Muscle of back (tissue), 13 donors: ENCODE measurements at places on chromosomes 7 and 10.

DNA sequence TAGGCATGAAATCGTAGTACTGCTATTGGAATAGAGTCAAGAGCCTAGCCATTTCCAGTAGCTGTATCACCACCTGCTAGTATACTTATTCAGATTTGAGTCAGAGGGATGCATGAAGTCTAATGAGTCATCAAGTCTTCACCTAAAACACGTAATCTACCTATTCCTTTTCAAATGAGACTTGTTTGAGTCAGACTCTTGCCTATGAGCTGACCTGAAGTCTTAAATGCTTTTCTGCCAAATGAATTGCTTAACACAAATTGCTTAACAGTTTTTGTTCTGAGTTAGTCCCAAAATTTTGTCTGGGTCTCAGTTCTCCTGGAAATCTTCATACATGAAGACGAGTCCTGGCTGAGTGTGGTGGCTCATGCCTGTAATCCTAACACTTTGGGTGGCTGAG is 165.2 kb downstream of the GNAT3 start:
- peak; percentile 21 for DNase-seq

DNA sequence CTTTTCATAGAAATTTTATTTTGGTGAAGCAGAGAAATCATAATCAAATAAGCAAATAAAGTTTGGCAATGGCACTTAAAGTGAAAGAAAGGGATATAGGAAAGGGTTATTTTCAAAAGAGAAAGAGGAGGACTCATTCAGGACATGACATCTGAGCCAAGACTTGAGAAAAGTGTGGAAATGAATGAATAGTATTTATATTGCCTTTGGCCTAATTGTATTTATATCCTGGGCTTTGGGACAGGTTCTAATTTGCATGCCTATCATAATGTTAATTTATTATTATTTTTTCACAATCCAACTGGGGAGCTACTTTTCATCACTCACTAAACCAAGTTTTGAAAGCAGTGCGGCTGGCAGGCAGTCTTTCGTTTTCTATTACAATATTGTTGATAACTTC is 376.8 kb downstream of the HGF start:
- DNase-seq = no peak

- no peak for DNase-seq
Measured at GRCh38 chr7:35624299-35625186, 70.4 kb downstream of the HERPUD2 start.

DNA sequence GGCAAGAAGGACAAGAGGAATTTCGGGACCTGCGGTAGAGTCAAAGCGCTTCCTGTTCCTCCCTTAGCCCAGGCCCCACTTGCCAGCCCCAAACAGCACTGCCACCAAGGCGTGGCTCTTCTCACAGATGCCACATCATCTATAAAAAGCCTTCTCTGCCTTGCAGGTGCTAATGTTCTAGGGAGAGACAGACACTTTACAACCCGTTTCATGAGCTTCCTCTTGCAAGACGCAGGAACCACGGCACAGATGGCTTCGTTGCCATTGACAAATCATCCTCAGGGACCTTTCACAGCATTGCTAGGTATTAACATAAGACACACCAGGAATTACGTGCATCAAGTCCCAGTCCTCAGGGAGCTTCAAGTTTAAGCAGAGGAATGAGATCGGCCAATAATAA is 180.9 kb downstream of the JCAD start:
- no peak for DNase-seq

DNA sequence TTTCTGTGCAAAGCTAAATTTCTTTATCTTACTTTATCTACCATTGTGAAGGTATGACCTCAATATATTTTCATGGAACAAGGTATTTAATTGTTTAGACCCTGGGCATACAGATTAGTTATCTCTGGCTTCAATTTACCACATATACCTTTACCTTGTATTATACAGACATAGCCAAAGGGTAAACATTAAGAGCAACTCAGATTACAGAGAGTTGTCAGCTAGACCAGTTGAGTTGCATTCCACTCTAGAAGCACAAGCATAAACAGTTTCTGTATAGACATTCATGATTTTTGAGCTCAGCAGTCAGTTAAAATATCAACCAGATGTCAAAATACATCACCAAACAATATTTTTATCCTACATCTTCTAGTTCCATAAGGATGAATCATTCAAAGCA is 857.3 kb upstream of the ZWINT start:
- no peak for DNase-seq

- no peak for DNase-seq
Measured at GRCh38 chr10:58585435-58585834, 72.8 kb downstream of the BICC1 start.

- DNase-seq = peak; percentile 61
Measured at GRCh38 chr7:151017953-151018420, 6.3 kb downstream of the ATG9B start.

- no peak for DNase-seq
Measured at GRCh38 chr10:112963835-112964234, 13.8 kb downstream of the TCF7L2 start.

- no peak for DNase-seq
Measured at GRCh38 chr7:47543714-47544113, 38.2 kb downstream of the TNS3 start.

DNA sequence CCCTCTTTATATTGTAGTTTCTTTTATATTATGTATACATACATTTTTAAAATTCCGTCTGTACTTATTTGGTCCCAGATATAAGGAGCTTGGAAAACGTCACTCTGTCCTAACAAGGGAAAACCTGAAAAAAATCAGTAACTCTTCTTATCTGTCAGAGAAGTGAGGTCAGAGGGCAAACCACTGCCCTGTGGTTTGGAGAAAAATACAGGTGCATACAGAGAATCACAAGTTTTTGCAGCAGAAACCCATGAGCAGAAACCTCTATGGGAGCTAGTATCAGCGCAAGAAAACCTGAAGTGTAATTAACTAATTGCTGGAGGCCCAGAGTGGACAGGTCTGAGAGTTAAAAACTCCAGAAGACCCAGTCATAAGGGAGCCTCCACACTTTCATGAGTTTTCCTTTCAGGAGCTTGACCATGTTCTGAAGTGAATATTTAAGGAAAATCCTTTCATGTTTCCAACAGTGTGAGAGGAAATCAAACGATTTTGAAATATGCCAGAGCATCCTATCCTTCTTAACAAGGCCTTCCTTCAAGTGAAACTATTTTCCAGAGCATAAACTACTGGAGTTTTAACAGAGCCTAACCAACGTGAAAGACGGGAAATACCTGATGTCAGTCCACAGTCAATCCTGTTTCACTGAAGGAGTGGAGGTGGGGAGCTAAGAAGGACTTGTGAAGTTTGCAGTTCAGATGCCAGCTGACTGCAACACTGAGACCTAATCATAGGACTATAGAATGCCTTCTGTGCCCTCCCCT is 290.8 kb upstream of the BMPER start:
- no peak for DNase-seq

- DNase-seq = no peak
Measured at GRCh38 chr7:104442481-104442880, 114.1 kb downstream of the LHFPL3 start.

DNA sequence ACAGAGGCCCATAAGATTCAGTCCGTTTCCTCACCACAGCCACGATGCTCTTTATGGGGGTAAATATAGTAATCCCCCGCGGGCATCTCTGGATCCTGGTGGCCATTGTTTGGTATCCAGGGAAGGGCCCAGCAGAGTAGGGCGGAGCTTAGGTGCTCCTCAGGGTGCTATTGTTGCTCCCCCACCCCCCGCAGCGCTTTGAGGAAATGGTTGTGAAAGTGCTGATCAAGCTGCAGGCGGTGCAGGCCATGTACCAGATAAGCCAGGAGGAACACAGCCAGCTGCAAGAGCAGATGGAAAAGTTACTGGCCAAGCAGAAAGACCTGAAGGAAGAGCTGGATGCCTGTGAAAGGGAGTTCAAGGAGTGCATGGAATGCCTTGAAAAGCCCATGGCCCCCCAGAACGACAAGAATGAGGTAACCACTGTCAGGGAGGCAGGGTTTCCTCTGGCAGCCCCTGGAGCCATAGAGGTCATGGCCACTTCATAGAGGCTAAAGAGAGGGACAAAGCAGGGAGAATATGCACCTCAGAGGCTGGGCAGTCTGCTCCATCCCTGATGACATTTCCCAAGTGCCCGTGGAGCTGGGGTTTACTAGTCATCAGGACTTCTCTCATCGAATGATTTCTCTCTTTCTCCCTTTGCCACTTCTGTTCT is 17.6 kb upstream of the FLNC start:
- no peak for DNase-seq

GRCh38 chr7:37942934-37943610 is 22.6 kb downstream of the EPDR1 start:
- DNase-seq = peak; percentile 91

GRCh38 chr10:132855889-132856288 is 69.9 kb upstream of the NKX6-2 start:
- no peak for DNase-seq

- DNase-seq = peak; percentile 84
Measured at GRCh38 chr10:34433241-34434076, 381.6 kb downstream of the PARD3 start.

GRCh38 chr10:88582806-88583583 is at the start of gene RNLS:
Gene RNLS, minus strand, starts transcription at chr10:88583318.
- DNase-seq = peak; percentile 72

- DNase-seq = no peak
Measured at GRCh38 chr7:179209-179681, 13.1 kb upstream of the FAM20C start.

DNA sequence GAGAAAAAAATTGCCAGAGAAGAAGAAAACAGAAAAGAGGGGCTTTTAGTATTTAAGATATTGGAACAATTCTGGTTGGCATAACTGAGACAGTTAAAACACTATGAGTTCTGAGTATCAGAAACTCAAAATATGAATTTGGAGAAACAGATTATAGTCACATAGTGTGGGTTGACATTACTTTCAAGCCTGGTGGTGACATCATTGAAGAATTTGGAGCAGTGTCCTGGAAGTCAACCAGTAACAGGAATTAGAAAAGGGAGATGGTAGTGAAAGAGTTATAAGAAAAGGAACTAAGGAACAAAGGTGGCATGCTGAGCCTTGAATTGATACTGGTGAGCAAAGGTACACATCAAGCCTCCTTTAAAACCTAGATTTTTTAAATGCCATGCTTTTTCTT is 88.2 kb downstream of the ZNF438 start:
- no peak for DNase-seq

DNA sequence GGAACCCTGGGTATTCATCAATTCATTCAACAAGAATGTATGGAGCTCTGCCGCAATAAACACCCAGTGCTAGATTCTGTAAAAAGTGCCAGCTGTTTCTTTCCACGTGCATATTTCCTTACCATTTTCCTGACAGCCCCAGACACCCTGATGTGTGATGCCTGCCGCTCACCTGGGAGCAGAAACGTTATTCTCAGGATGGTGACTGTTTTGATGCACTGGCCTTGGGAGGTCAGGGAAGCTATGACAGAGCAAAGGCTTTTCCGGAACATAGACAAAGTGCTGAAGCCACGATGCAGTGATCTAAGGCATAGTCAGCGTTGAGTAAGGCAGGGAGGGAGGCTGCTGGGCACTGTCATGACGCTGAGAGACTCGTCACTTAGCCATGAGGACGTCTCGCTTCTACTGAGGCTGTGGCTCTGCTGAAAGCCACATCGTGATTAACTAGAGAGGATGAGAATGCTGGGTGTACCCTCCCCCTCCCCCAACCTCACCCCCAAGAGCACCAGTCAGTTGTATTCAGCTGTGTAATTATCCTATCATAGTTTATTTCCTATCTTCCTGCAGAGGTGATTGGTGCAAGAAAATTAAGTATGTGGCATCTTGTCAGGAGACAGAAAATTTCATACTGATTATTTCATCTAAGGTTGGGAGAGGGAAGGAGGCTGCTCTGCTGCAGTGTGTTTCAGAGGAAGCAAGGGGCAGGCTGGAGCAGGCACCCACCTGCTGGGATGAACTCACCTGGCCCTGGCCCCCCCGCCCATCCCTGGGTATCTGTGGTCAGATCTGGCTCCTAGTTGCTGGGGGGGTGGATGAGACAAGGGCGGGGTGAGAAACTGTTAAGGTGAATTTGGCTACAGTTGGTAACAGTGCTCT is 48.8 kb upstream of the SMNDC1 start:
- DNase-seq = peak; percentile 29

DNA sequence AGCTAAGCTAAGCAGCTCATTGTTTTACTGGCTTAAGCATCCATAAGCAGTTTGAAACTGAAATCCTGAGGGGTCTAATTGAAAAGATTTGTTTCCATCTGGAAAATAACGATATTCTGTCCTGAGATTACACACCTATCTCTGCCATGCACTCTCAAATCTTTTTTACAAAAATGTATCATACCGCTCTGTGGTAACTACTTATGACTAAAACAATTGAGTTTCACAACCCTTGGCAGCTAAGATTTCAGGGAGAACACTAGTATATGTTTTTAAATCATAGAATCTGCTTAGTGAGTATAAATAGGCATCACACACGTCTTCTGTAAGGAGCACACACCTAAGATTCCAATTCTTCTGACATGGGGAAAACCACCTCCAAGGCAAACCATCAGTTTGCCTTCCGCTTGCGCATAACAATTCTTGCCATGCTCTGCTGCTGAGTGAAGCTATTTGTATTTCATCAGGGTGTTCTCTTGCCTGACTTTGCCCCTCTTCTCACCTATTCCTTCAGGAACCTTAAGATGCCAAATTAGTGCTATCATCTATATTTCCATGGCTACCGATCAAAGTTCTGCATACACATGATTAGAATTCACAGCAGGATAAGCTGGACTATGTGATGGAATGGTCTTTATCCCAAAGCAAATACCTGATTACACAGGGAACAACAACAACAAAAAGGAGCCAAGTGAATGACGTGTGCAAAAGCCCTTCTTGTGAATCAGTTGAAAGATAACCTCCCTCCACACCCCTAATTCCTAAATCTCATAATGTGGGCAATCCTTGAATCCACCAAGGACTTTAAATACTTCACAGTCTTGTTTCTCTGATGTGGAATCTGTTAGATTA is 40.9 kb downstream of the PRPF18 start:
- no peak for DNase-seq

GRCh38 chr10:78614267-78614666 is 454.5 kb upstream of the ZMIZ1 start:
- no peak for DNase-seq

- no peak for DNase-seq
Measured at GRCh38 chr7:4438723-4439245, 243.3 kb upstream of the FOXK1 start.

DNA sequence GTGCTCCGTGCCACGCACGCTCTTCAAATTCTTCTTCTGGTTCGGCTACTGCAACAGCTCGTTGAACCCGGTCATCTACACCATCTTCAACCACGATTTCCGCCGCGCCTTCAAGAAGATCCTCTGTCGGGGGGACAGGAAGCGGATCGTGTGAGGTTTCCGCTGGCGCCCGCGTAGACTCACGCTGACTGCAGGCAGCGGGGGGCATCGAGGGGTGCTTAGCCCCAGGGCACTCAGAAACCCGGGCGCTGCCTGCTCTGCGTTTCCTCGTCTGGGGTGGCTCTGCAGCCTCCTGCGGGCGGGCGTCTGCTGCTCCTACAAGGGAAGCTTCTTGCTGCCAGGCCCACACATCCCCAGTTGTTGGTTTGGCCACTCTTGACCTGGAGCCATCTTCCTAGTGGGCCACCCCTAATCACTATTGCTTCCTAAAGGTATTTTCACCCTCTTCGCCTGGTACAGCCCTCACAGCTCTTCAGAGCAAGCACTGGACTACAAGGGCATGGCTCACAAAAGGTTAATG is 2.5 kb downstream of the ADRA2A start:
- peak; percentile 22 for DNase-seq

GRCh38 chr10:122974023-122974422 is 6.2 kb upstream of the PSTK start:
- DNase-seq = no peak
